ENCODE measurements at places on chromosomes 2 and 18.

GRCh38 chr2:38213619-38214167 lies 137.7 kb upstream of the CYP1B1 start:
- DNase-seq = no peak

DNA sequence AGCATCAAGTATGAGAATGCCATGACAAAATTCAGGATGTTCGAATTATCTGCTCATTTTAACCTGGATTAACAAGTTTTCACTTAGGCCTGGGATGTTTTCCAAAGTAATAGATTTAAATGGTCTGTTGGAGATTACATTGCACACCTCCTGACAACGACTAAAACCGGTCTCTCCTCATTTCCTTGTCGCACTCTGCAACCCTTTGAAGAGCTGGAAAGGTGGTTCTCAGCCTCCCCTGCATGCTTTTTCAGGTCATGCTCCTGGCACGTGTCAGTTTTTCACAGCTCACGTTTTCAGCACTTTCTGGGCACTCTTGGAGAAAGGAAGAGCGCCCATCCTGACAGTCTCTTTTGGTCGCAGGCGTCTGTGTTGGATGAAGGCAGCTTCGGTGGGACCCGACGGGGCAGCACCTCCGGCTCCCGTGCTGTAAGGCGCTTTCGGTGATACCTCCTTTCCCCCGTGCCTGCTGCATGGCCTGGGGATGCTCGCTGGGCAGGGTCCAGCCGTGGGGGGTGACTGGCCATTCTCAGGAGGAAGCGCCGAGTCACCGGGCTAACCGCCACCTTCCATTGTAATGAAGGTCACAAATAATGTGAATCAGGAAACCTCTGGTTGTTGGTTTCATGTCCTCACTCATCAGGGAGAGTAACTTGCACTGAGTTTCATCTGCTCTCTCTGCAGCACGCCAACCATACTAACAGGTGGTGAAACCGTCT lies 63.5 kb upstream of the RBM44 start:
- DNase-seq = no peak

- no peak for DNase-seq
Observed at GRCh38 chr2:174624895-174625430, 27.4 kb upstream of the WIPF1 start.

- no peak for DNase-seq
Observed at GRCh38 chr18:10387399-10387798, 67.0 kb upstream of the APCDD1 start.

DNA sequence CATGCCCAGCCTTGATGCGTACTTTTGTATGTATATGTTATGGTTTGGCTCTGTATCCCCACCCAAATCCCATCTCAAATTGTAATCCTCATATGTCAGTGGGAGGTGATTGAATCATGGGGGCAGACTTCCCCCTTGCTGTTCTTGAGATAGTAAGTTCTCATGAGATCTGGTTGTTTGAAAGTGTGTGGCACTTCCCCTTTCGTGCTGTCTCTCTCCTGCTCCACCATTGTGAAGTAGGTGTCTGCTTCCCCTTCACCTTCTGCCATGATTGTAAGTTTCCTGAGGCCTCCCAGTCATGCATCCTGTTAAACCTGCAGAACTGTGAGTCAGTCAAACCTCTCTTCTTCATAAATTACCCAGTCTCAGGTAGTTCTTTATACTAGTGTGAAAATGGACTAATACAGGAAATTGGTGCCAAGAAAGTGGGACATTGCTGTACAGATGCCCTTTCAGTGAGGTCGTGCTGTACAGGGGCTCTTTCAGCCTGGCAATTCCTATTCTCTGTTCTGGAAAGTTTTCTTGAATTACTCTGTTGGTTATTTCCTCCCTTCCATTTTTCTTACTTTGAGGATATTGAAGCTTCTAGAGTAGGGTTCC lies 38.2 kb downstream of the KCMF1 start:
- DNase-seq = no peak

- DNase-seq = no peak
Observed at GRCh38 chr2:136332436-136333095, 214.6 kb upstream of the CXCR4 start.

GRCh38 chr2:178426388-178426787 lies 24.6 kb downstream of the PRKRA start:
- DNase-seq = no peak

GRCh38 chr18:57113799-57114420 lies 33.0 kb upstream of the BOD1L2 start:
- no peak for DNase-seq

DNA sequence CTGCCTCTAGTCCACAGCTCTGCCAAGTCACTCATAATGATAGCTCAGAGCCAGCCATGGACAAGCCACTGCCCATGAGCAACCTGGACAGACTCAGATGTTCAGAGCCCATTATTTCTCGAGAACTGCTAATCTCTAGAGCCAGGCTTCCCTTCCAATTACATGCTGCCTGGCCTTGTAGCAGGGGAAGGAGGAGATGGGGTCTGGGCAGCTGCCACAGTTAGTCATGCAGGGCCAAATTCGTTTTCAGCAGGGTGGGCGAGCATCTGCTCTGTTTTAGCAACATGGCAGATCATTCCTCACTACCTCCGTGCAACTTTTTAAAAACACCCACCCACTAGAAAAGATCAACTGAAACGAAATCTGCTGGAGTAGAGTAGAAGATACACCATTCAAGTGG lies 141.8 kb downstream of the MYO5B start:
- no peak for DNase-seq

DNA sequence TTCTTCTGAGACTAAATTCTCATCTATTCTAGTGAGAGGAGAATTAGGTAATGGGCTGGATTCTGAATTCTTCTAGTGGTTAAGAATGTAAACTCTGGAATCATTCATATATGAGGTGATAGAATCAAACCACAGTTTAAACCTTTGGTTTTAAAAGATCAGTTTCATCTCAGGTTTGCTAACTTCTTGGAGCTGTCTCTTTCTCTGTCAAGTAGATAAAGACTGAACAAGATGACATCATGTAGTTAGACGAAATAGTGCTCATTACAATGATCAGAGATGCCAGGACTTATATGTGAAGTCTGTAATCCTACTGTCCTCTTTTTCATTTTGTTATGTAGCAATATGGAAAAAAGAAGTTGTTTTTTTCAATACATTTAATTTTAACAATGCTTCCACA lies 4.9 kb downstream of the CEBPZOS start:
- no peak for DNase-seq
